ENCODE measurements at places on chromosomes 7 and 10.

DNA sequence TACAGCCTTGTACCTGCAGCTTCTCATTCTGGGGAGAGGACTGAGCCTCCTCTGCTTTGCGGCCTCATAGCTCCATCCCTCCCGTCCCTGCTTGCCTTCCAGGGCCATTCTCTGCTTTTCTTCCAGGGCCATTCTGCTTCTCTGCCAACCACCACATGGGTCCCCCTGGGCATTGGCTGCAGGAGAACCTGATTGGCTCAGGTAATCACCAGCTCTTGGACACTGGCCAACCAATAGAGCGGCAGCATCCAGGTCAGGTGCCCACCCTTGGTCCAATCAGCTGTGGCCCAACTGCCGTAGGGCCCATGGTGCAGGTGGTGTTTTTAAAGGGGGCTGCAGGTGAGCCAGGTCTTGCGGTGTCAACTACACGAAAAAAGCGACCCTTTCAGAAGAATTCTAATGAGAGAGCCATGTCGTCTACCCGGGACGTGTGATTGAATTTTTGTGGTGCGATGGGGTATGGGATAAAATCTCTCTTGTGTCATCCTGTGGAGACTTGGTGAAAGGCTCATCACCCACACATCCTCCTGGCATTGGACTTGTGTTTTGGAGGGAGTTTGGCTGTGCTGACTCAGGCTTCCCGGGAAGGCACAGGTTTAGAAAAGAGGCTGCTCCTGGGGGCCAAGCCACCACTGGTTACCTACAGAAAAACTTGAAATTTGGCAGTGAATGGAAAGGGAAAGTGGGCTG lies 46.0 kb upstream of the PODXL start:
- no peak for DNase-seq

DNA sequence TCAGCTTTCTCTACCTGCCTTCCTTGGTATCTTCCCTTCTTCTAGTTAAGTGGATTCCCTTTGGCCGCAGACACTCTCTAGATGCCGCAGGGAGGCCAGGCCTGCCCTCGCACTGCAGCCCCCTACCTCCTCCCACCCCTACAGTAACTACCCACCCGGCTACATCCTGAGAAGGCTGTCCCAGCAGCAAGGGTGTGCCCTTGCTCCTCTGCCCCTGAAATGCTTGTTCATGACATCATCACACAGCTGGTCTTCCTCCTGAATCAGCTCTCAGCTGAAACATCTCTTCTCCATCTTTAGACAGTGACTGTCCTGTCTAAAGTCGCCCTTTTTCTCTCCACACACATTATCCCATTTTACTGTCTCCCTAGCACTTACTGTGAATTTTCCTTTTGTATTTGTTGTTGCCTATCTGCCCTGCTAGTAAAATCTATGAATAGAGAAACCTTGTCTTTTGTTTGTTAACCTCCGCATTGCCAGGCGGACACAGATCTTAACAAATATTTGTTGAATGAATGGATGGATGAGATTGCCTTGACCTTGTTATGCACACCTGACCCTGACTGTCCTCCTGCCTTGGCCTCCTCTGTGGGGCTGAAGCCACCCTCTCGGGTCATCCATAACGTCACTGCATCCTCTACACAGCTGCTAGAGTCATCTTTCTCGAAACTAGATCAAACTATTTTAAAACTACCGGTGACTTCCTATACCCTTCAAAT lies 108.9 kb upstream of the GATA3 start:
- peak; percentile 49 for DNase-seq

- DNase-seq: peak; percentile 62
These were observed 72.6 kb downstream of the OSBPL3 start for GRCh38 chr7:24907311-24907886.

- no peak for DNase-seq
These were observed 662 bp upstream of the PPIF start for GRCh38 chr10:79346388-79347225.

GRCh38 chr7:47576031-47576865 lies 5.7 kb downstream of the TNS3 start:
- DNase-seq: peak; percentile 94

- DNase-seq: no peak
These were observed 50.4 kb downstream of the FOXL3 start for GRCh38 chr7:340200-340937.

GRCh38 chr10:100847440-100847839 lies 65.3 kb upstream of the SLF2 start:
- DNase-seq: no peak

DNA sequence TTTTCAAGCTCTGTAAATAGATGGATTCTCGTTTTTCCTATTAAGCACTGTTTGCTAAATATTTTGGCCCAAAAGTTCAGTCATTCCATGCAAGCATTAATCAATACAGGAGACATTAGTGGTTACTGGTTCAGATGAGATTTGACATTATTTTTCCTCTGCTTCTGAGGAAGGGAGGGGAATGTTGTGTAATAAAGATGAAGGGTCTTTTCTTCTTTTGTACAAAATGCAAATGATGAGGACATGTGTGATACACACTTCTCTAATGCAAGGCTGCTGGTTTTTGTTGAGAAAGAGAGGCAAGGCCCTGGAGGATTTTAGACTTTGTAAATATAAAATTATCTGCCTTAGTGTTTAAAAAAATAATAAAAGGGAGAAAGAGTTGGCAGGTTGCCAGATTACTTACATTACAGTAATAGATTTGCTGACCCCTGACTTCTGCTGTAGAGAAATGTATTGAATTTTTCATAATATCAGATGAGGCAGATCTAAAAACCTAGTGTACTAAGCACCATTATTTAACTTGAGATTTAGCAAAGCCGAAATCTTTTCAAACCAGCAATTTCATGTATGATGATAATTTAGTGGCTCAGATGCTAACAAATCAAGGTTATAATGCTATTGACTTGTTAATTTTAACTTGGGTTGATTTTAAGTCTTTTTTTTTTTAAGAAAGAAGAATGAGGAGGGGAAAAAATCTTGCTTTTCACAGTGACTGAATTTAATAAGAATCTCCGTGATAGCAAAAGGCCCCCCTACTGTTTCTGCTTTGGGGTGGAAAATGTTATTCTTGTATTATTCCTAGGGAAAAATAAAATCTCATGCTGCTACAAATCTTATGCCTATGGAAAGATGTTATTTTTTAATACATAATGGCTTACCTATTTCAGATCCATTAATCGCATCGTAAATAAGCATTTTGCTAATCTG lies 180.1 kb downstream of the ARID5B start:
- DNase-seq: peak; percentile 51

DNA sequence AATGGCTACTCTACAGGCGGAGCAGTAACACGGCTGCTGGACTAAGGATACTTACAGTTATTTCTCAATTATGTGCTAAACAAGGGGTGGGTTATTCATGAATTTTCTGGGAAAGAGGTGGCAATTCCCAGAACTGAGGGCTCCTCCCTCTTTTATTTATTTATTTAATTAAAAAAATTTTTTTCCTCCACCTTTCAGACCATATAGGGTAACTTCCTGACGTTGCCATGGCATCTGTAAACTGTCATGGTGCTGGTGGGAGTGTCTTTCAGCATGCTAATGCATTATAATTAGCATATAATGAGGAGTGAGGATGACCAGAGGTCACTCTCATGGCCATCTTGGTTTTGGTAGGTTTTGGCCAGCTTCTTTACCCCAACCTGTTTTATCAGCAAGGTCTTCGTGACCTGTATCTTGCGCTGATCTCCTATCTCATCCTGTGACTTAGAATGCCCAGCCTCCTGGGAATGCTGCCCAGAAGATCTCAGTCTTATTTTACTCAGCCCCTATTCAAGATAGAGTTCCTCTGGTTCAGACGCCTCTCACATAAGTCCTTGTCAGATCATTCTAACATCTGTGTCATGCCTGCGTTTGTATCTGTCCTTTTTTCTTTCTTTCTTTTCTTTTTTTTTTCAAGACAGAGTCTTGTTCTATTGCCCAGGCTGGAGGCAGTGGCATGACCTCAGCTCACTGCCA lies 15.9 kb upstream of the STOX1 start:
- DNase-seq: no peak

- no peak for DNase-seq
These were observed 5.0 kb upstream of the TASOR2 start for GRCh38 chr10:5679606-5680005.

DNA sequence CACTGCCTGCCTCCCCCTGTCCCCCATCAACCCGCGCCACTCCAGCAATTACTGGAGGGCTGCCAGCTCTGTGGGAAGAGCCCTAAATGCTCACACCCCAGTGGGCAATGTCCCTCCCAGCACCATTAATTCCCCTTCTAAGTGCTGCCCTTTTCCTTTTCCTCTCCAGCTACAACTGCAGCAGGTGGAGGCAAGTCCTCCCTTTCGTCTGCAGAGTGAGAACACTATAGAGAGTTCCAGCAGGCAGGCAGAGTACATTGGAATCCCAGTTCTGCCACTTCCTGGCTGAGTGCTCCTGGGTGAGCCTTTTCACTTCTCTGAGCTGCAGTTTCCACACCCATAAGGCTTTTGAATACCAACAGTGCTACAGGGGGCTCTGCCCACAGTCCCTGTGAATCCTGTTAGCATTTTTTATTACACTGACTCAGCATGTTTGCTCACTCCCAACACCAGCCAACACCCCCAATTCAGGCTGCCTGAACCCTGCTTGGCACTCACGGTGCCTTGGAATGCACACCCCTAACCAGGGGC lies 447.0 kb downstream of the GRID1 start:
- DNase-seq: no peak

DNA sequence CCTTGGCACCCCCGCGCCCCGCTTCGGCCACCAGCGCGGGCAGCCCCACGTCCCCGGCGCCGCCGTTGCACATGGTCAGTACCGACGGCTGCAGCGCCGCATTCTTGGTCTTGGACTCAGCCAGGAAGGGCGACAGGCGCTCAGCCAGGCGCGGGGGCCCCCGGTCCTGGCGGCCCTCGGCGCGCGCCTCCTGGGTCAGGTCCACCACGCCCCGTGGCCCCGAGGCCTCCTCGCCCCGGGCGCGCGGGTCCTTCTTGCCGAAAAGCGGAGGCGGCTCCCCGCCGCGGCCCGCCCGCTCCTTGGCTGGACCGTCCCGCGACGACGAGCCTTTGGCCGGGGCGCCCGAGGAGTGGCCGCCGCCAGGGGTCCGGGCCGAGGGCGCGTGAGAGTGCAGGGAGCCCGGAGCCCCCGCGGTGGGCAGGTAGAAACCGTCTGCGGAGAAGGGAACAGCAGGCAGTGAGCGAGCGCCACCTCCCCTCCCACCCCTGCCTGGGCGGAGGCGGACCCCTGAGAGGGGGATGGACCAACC lies 34.7 kb downstream of the TNRC18 start:
- DNase-seq: no peak

GRCh38 chr7:128453836-128454804 lies 1.6 kb upstream of the HILPDA start:
- peak; percentile 98 for DNase-seq

DNA sequence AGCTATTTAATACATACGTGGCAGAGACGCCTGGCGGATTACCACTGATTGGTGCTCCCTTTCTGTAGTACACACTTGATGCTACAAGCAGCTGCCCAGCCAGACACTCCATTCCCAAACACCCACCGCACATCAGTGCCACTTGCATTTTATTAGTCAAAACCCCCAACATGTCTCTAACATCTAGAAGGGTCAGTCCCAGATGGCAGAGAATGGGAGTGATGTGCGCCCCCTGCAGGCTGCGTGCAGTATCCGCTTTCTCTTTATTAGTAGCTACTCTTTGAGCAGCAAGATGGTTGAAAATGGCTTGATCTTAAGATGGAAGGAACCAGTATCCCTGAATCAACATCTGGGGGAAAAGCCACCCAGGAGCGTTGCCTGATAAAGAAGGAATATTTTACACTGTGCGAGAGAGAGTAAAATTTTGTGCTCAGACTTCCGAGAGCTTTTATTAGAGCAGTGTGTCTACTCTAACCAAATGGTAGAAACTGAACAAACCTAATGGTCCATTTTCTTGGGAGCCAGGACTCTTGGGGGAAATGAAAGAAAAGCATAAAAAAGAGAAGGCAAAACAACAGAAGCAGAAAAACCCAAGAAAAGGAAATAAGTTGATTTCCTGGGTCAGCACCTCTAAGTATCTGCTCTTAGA lies 78.3 kb downstream of the ST8SIA6 start:
- DNase-seq: peak; percentile 8

DNA sequence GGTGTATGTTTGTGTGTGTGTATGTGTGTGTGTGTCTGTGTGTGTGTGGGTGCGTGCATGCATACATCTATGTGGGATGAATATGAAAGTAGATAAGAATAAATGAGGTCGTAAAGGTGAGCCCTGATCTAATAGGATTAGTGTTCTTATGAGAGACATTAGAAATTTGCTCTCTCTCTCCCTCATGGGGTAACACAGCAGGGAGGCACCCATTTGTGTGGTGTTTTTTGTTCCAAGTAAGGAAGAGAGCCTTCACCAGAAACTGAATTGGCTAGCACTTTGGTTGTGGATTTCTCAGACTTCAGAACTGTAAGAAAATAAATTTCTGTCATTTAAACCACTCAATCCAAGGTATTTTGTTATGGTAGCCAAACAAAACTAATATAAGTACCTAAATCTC lies 353.7 kb upstream of the CHRM2 start:
- no peak for DNase-seq

GRCh38 chr7:71615017-71615416 lies 483.1 kb downstream of the GALNT17 start:
- no peak for DNase-seq

GRCh38 chr7:92609921-92610518 lies 19.8 kb upstream of the FAM133B start:
- no peak for DNase-seq
